Subcutaneous preadipocyte (primary cell): ENCODE measurements at places on chromosomes 6 and 20. TPM values are rescaled to one million over a fixed set of nuclear protein-coding genes. Genes with fewer than 3 reads are reported as not detected.

The CYP21A2 gene
- total RNA-seq = under 0.01 TPM in 1 of 2 replicates, not detected in the other

The RSPH4A gene
- total RNA-seq = under 0.01 and 0.20 TPM in 2 replicates

The EYS gene
- under 0.01 and 0.39 TPM in 2 replicates for total RNA-seq

The KIF6 gene
- 0.73 TPM in 1 of 2 replicates, not detected in the other for total RNA-seq

The MYB gene
- total RNA-seq = under 0.01 TPM in 2 replicates

The SLC22A16 gene
- not detected in 2 replicates for total RNA-seq

The MPC1 gene
- total RNA-seq = 16.9 and 25.0 TPM in 2 replicates

The SIRPB1 gene
- 0.37 and 0.39 TPM in 2 replicates for total RNA-seq

The PFDN6 gene
- total RNA-seq = 38.5 and 40.4 TPM in 2 replicates

The MDFI gene
- total RNA-seq = not detected in 2 replicates

The CGA gene
- not detected in 2 replicates for total RNA-seq

The GPR6 gene
- not detected in 2 replicates for total RNA-seq

The KIF13A gene
- total RNA-seq = 26.1 and 29.3 TPM in 2 replicates

The NKAPL gene
- total RNA-seq = 0.73 and 1.6 TPM in 2 replicates

The TSPYL4 gene
- 9.2 and 11.5 TPM in 2 replicates for total RNA-seq

The BTN2A1 gene
- 10.7 and 13.5 TPM in 2 replicates for total RNA-seq

The CPXM1 gene
- total RNA-seq = 2.2 and 2.3 TPM in 2 replicates

The STMND1 gene
- total RNA-seq = not detected in 2 replicates

The FAXC gene
- 0.20 and 0.37 TPM in 2 replicates for total RNA-seq

The GSTA1 gene
- not detected in 2 replicates for total RNA-seq

The PRL gene
- not detected in 2 replicates for total RNA-seq

The ECT2L gene
- not detected in 2 replicates for total RNA-seq

The DPPA5 gene
- total RNA-seq = not detected in 2 replicates

The ESR1 gene
- 0.73 and 0.98 TPM in 2 replicates for total RNA-seq

The GMPR gene
- 1.8 and 2.7 TPM in 2 replicates for total RNA-seq
